ENCODE measurements at places on chromosomes 7 and 10. TPM values are rescaled to one million over a fixed set of nuclear protein-coding genes. Genes with fewer than 3 reads are reported as not detected.

Gene SPDYE11
- total RNA-seq = not detected

Gene AGAP5
- 2.1 TPM for total RNA-seq

Gene MGAM2
- not detected for total RNA-seq

Gene KCNIP2
- not detected for total RNA-seq

Gene VGF
- total RNA-seq = not detected

Gene EIF5AL1
- total RNA-seq = 0.51 TPM

Gene ATOH7
- total RNA-seq = not detected

Gene FAM237B
- not detected for total RNA-seq

Gene GNAI1
- total RNA-seq = 36.2 TPM

Gene HOXA1
- 0.68 TPM for total RNA-seq

Gene WDFY4
- 2.1 TPM for total RNA-seq

Gene C10orf53
- total RNA-seq = not detected

Gene WDR11
- total RNA-seq = 89.5 TPM

Gene TCAF1
- total RNA-seq = 75.6 TPM

Gene KNDC1
- total RNA-seq = not detected

Gene FLNC
- 117 TPM for total RNA-seq

Gene PNLIPRP1
- not detected for total RNA-seq

Gene HTR7
- not detected for total RNA-seq

Gene CELF2
- 10.2 TPM for total RNA-seq

Gene WNT8B
- total RNA-seq = not detected

Gene SLC18A2
- total RNA-seq = not detected

Gene C10orf62
- 0.34 TPM for total RNA-seq

Gene ETV1
- 5.6 TPM for total RNA-seq

Gene C10orf67
- not detected for total RNA-seq

Gene GNG11
- total RNA-seq = 652 TPM

Gene MOGAT3
- total RNA-seq = not detected

Gene FASTK
- 69.6 TPM for total RNA-seq

Gene TPK1
- total RNA-seq = 14.8 TPM

Gene LRRD1
- total RNA-seq = under 0.01 TPM

Gene SRGN
- total RNA-seq = 622 TPM

Gene TACC2
- 8.2 TPM for total RNA-seq

Gene HOXA3
- 2.4 TPM for total RNA-seq

Gene ZNF365
- not detected for total RNA-seq

Gene LRRN3
- 0.05 TPM for total RNA-seq

Gene LIPK
- total RNA-seq = not detected

Gene EBLN1
- total RNA-seq = not detected

Gene GPR158
- not detected for total RNA-seq

Gene IFIT1B
- total RNA-seq = not detected

Gene AKR1E2
- 9.6 TPM for total RNA-seq

Gene WNT16
- total RNA-seq = not detected

Gene GPER1
- 2.0 TPM for total RNA-seq
